ENCODE measurements at places on chromosomes 16 and 17.

- DNase-seq, result no peak
Measured at GRCh38 chr16:19210280-19210924, 42.4 kb downstream of the SYT17 start.

GRCh38 chr17:29588017-29588561 is 1.4 kb downstream of the GIT1 start:
- no peak for DNase-seq

DNA sequence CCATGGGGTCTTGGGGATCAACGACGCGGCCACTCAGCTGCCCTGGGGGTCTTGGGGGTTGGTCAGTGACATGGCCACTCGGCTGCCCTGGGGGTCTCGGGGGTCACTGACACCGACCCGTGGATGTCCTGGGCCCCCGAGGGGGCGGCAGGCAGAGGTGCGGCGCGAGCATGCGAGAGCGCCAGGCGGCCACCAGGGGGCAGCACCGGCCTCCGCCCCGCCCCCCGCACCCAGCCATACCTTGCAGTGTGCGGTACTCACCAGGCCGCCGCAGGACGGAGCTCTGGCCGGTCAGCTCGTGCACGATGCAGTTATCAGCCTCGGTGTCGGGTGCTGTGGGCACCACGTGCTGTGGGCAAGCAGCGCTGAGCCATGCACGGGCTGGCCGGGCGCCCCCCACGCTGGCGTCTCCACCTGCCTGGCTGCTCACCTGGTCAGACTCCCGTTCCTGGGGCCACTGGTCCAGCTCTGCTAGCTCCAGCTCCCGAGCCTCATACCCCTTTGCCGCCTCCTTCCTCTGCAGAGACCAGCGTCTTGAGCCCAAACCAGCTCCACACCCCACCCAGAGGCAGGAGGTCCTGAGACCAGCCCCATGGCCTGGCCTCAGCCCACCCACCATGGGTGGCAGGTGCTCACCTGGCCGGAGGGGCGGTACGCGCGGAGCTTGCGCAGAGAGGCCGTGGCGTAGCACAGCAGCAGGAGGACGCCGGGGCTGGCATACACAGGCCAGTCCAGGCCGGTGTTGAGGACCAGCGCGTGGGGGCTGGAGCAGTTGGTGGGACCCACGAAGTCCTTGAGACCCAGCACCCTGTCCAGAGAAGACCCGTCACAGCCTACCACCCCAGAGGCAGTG is 31.2 kb downstream of the CTU2 start:
- peak; percentile 75 for DNase-seq

DNA sequence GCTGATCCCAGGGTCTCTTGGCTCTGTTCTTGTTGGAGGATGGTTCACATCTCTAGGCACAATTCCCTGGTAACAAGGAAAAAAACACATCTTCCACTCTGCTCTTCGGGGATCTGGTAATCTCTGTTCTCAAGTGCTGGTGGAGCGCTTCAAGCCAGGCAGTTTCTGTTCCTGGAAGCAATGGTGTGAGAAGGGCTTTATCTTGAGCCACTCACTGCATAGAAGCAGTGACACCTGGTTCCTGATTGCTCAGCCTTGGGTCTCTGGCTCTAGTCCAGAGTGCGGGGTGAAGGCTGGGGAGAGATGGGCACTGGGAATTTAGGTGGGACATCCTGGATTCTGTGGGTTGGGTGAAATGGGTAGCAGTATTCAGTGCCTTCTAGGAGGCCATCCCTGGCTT is 14.1 kb downstream of the AKAP1 start:
- DNase-seq, result no peak

DNA sequence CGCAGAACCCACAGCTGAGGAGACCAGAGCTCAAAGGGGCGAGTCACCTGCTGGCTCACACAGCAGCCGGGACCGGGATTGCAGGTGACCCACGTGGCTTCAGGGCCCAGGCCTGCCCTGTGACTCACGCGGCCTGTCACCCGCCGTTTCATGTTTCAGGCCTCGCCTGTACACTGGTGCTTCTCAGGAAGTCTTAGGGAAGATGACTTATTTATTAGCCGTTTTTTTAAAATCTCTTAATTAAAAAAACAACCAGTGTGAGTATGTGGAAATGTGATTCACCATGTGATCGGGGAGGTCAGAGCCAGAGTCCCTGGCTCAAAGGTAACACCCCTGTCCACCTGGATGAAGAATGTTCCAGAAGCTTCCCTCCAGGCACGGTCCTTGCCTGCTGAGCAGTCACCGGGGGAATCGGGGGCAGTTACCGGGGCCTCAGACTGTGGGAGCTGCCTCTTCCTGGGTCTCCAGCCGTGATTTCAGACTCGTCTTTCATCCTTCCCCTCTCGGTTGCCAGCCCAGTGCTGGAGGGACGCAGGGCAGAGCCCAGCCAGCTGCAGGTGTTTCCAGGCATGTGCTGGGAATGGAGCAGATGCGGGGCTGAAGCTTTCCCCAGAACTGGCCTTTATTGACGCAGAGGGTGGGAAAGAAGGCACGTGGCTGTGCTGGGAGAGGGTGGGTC is 49.3 kb downstream of the CMIP start:
- peak; percentile 49 for DNase-seq

- no peak for DNase-seq
Measured at GRCh38 chr16:57567691-57568090, 25.2 kb downstream of the ADGRG5 start.

DNA sequence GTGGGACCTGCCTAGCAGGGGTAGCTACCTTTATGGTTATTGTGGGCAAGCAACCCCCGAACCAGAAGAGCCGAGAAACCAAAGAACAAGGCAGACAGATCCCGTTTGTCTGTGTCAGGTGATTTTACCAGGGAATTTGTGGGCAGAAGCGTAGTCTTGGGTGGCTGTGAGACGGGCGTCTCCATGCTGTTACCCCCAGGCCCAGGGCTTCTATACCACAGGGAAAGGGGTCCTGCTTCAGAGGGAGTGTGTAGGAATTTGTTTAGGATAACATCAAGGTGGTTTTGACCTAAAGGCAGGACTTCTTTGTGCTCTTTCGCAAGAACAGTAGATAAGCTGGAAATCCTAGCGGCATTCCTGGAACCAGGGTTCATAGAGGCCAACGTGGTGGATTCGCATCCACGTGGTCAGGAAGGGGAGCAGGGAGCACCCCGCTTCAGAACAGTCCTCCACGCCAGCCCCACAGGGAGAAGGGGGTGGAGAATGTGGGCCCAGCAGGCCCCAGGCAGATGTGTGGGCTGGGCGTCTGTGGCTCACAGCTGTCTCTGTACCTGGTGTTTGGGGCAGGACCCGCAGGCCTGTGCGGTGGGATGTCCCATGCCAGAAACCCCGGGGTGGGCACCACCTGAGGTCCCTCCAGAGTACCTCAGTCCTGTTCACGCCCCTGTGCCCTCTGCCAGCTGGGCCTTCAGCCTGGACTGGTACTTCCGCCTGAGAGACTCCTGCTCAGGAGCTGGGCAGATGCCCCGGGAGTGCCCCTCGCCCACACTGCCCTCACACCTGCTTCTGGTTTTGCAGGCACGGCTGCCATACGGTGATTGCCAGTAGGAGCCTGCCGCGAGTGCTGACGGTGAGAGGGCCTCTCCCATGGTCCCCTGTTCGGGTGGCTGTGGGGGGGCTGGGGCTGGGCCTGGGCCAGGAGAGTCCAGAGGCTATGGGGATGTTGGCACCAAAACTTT is 4.1 kb downstream of the DECR2 start:
- DNase-seq, result no peak

GRCh38 chr16:71564335-71564967 is 12.4 kb downstream of the TAT start:
- no peak for DNase-seq

- no peak for DNase-seq
Measured at GRCh38 chr16:35306915-35307314, 1847.5 kb downstream of the TP53TG3F start.

DNA sequence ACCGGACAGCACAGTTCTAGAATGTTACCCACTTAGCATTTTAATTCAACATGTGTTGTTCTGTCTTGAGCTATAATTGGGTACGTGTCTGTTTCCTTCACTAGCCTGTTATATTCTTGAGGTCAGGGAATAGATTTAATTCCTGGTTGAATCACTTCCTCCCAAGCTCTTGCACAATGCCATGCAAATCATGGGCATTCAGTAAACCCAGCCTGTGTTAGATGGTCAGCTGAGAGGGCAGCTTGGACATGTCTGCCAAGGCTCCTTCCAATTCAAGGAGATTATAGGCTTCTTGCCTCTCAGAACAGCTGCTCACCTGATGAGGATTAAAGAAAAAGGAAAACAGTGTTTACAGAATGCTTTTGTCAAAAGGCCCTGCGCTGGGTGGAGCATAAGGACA is 12.6 kb downstream of the C1QTNF1 start:
- DNase-seq, result peak; percentile 93

DNA sequence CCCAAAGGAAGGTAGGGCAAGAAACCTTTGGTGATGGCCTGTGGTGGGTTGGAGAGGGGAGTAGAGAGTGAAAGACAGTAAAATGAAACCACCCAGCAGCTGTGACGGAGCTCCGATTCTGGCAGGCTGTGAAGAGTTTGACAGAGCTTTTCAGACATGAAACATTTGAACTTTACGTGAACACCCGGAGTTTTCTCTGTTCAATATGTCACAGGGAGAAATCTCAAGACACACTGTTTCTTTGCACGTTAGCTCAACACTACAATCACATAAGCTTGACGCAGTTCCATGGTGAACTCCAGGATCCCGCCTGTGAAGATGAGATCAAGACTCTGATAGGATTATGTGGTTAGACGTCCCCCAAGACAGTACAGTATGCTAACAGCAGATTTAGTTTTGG is 79.6 kb upstream of the CDH11 start:
- no peak for DNase-seq

DNA sequence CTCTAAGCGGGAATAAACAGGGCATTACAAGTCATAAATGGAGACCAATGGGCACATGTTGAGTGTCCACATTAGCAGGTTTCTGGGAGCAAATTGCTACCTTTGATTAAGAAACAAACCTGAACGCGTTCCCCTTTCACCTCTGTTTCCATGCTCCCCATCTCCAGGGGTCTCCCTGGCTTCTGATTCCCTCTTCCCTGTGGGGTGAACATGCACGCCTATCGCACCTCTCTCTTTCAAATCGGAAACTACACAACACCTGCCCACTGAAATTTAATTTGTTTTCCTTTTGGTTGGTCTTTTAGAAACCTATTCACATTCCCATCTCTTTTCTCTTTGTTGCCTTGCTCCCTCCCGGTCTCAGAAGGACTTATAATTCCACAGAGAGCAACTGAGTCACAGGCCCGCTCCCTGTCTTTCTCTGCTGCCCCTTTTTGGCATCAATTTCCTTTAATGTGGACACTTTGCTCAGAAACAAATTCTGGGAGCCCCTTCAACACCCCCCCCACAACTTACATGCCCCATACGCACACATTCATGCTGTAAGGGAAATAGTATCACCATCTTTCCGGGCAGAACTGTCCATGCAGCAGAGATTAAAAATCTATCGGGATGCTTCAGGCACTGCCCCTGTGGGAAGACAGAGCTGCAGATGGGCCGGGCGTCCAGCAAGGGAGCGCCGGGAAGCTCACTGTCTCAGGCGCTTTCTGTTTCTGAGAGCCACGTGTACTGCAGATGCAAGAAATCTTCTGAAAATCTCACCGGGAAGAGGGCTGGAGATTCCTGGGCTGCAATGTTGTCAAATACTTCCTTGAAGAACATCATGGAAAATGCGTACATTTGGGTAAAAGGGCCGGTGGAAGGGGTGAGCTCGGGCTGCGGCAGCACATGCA is 7.2 kb upstream of the FOXF1 start:
- peak; percentile 38 for DNase-seq

GRCh38 chr17:55959756-55960155 is 193.5 kb upstream of the ANKFN1 start:
- no peak for DNase-seq

DNA sequence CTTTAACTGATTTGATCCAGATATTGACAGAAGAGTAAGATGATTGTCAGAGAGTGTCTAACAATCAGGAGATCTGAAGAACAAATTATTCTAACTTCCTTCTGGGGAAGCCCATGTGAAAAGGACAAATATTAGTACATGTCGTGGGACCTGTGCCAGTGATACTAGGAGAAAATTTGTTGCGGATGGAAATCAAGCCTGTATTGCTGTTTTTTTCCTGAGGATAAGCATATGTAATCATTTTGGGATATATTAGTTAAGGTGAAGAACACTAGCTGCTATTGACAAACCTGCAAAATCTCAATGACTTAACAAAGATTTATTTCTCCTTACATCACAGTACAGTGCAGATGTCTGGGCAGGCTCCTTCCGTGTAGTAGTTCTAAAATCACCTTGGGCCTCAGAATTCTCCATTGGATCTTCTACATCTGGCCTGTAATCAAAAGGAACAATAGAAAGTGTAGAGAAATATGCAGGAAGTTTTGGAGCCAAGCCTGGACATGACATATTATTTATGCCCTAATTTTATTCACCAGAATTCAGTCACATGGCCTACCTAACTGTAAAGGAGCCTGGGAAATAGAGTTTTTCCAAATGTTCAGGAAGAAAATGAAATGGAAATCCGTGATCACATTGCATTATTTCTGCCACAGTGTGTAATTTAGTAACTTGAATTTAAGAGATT is 58.3 kb downstream of the CYB561 start:
- DNase-seq, result no peak

- peak; percentile 28 for DNase-seq
Measured at GRCh38 chr17:80362428-80363119, 52.4 kb upstream of the ENDOV start.

DNA sequence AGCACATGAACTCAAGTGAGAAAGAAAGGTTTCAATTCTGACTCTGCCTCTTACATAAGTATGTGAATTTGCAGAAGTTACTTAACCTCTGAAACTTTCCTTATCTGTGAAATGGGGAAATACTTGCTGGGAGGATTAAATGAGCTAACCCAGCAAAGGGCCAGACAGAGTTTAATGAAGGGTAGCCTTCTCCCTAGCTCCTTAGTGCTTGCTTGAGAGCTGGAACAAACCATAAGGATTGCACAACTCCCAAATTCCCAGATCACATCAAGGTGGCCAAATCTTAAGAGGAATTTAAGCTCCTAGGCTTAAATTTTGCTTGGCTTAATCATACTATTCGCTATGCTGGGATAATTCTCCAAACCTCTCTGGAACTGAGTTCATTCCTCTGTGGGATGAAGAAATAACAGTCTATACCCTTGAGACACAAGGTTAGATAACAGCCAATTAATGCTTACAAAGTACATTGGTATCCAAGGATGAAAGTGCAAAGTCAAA is 11.8 kb upstream of the WSB1 start:
- DNase-seq, result peak; percentile 78

GRCh38 chr17:41932816-41933389 is 2.5 kb downstream of the ODAD4 start:
- DNase-seq, result no peak

- DNase-seq, result no peak
Measured at GRCh38 chr16:20380782-20381181, 23.8 kb downstream of the PDILT start.

DNA sequence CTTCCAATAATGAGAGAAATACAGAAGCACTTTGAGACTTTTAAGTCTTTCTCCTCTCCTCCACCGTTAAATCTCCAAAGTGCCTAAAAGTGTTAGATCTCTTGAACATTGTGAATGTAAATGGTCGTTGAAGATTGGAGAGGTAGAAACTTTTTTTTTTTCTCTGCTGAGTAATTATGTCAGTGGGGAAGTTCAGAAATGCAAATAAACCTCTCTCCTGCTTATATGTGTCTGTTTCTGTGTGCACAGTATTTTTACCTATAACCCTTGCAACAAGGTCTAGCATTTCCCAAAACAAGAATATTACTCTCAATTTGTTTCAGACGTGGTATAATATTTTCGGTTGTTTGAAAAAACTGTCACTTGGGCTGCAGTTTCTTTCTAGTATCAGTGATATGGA is 833.6 kb upstream of the CDH8 start:
- no peak for DNase-seq
